ENCODE measurements at places on chromosomes 5 and 9.

- DNase-seq = no peak
Measured at GRCh38 chr5:139312075-139312474, 18.5 kb downstream of the MATR3 start.

DNA sequence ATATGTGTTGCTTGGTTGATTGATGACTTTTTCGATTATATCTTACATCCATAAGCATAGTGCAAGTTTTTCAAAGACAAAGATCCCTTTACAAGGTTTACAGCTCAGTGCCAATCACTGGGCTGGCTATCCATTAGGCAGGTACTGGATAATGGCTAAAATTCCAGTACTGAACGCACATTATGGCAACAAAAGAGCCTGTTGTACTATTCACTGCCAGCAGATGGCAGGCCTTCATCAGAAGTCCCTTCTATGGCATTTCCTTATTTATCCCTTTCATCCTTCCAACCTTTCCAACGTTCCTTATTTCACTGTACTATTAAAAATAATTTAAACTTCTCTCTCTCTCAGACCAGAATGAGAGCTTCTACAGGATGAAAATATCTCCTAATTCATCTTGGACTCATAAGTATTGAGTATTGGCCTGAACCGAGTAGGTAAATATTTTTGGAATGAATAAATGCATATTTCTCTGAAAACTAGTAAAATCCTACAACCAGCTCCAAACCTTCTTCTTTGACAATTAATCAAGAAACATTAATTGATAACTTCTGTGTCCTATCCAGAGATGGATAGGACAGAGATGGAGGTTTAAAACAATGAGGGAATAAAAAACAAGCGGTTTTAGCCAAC, 6.7 kb upstream of the WNT8A start:
- DNase-seq = peak; percentile 15

- DNase-seq = no peak
Measured at GRCh38 chr9:107033966-107034365, 171.0 kb downstream of the ZNF462 start.

DNA sequence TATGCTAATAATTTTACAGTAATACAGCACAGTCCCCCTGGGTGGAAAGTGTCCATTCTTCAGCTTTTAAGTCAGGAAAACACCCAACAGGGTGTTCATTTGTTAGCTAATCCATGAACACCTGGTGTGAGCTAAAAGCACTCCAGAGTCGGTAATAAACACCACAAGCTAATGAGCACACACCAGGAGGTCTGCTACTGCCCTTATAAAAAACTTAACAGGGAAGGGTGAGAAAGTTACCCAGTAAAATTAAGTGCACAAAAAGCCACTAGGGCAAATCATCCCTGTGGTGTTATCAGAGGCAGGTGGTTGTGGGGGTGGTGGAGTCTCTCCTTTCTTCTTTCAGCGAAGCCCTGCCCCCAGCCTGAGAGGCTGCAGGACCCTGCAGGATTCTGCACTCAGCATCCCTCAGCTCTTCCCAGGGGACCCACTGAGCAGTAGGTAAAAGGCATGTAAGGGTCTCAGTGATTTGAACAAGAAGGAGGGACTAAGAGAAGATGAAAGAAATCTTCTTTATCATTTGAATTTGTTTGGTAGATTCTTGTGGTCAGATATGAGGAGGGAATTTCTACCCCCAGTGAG, 14.4 kb downstream of the GDNF start:
- no peak for DNase-seq

GRCh38 chr5:151798674-151799073, 26.9 kb downstream of the G3BP1 start:
- DNase-seq = no peak

GRCh38 chr5:67610186-67610912, 413.8 kb upstream of the CD180 start:
- no peak for DNase-seq

DNA sequence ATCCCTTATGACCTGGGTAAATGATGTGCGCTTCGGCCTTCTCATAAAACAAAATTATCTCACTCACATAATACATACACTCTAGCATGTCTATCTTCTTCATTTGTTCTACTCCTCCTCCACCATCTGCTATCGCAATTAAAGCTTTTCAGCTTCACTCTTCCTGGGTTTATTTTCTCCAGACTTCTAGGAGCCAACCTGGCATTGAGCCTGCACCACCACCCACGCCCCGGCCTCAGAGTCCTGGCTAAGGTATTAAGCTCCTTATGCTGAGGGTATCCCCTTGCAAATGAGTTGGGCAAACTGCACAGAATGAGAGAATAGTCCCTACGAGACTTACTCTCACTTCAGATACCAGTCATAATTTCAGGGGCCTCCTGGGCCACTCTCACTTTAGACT, 236.1 kb upstream of the CDH12 start:
- no peak for DNase-seq

DNA sequence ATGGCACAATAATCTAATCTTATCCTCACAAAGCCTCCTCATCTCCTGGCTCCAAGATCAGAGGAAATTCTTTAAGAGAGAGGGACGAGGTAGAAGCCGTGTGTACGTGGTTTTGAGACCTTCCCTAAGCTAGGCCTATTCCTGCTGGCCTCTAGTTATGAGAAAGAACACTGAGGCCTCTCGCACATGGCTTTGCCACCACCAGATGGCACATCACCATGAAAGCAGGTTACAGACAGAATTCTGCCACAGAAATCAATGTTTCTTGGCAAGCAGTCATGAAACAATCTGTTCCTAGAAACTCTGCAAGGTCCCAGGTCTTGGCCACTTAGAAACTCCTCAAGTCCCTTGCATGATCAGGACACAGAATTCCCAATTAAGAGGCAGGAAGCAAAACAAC, 268.2 kb upstream of the TAS2R1 start:
- DNase-seq = no peak

DNA sequence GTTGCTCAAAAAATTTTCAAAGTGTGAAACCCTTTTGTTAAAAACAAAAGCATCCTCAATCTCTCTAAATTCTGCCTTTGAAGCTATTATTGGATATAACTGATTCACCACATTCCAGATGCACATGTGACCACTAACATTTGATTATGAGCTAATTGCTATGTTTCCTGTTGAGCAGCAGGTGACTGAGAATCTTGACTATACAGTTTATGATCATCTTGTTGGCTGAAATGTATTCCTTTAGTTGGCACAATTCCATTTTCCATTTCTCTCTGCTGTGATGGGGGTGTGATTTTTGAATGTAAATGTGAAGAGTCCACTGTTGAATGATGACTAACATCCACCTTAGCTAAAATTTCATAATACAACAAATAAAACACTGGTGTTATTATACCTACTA, 10.7 kb downstream of the LYSMD3 start:
- no peak for DNase-seq

GRCh38 chr5:62701036-62701435, 122.4 kb downstream of the LRRC70 start:
- no peak for DNase-seq

DNA sequence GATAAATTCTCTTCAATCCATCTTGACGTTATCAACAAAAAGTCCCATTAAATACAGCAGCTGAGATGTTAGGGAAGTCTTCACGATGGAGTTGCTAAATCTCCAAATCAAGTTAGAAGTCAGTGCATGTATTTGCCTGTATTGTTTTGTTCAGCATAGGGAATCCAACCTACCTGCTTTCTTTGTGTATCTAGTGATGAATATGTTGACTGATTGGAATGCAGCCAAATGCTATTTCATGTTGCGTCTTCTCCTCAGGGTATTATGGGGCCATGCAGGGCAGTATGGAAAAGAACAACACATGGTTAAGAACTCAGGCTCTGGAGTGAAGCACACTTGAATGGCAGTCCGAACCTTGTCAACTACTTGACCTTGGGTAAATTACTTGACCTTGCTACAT, 529.5 kb upstream of the ZNF462 start:
- no peak for DNase-seq

- no peak for DNase-seq
Measured at GRCh38 chr9:95506428-95506677, 10.4 kb downstream of the PTCH1 start.

DNA sequence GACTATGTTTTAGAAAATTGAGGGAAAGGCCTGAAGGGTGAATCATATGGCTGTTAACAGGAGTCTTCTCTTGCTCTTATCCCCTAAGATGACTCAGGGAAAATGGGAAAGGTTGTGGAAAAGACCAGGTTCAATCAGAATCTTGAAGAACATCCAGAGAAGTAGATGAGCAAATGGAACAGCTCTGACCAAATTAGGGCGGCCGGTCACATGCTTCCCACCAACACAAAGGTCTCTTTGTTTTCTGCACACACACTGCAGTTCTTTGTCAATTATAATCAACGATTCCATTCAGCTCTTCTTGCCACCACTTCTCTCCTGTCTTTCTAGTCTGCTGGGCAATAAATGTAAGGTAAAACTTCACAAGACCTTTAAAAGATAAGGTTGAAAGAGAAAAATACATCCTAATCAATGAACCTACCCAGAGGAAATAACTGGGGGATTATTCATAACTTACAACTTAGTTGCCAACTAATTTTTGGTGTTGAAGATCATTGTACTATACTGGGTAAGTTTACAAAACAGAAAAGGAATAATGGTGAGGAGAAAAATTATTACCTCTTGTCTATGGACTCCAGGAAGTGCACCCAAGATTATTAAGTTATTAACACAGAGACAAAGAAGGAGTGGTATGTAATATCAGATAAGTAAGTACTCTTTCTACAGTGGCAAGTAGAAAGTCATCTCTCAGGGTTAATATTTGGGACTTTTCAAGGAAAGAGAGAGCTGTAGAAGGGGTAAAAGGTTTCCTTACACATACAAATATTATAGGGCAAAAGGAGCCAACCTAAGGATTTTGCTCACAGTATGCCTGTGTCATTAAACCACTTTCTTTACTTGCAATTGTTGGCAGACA, 441.9 kb upstream of the PIK3R1 start:
- DNase-seq = no peak

- no peak for DNase-seq
Measured at GRCh38 chr5:133106761-133107572, 55.2 kb downstream of the HSPA4 start.

- no peak for DNase-seq
Measured at GRCh38 chr9:107991581-107991980, 502.0 kb upstream of the KLF4 start.

GRCh38 chr5:18314192-18314778, 680.0 kb downstream of the TAF11L14 start:
- DNase-seq = no peak
